ENCODE measurements at places on chromosomes 13 and 19.

DNA sequence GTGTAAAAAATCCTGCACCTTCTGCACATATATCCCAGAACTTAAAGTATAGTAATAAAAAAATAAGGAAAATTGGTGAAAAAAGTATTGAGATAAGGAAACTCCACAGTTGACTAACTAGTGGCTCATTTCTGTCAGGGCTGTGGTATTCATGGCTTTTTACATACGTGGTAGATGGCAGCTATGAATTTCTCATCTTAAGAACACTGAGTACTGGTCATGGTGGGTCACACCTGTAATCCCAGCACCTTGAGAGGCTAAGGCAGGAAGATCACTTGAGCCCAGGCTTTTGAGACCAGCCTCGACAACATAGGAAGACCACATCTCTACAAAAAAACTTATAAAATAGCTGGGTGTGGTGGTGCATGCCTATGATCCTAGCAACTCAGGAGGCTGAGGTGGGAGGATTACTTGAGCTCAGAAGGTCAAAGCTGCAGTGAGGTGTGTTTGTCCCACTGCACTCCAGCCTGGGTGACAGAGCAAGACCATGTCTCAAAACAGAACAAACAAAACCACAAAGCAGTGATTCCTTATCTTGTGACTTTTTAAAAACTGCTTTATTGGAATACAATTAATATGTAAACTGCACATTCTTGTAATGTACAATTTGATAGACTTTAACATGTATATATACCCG, 16.8 kb downstream of the SLAIN1 start:
- no peak for DNase-seq

GRCh38 chr13:112730157-112730671, 40.4 kb downstream of the ATP11A start:
- no peak for DNase-seq

GRCh38 chr19:13070425-13071140, 32.1 kb downstream of the LYL1 start:
- DNase-seq: no peak

DNA sequence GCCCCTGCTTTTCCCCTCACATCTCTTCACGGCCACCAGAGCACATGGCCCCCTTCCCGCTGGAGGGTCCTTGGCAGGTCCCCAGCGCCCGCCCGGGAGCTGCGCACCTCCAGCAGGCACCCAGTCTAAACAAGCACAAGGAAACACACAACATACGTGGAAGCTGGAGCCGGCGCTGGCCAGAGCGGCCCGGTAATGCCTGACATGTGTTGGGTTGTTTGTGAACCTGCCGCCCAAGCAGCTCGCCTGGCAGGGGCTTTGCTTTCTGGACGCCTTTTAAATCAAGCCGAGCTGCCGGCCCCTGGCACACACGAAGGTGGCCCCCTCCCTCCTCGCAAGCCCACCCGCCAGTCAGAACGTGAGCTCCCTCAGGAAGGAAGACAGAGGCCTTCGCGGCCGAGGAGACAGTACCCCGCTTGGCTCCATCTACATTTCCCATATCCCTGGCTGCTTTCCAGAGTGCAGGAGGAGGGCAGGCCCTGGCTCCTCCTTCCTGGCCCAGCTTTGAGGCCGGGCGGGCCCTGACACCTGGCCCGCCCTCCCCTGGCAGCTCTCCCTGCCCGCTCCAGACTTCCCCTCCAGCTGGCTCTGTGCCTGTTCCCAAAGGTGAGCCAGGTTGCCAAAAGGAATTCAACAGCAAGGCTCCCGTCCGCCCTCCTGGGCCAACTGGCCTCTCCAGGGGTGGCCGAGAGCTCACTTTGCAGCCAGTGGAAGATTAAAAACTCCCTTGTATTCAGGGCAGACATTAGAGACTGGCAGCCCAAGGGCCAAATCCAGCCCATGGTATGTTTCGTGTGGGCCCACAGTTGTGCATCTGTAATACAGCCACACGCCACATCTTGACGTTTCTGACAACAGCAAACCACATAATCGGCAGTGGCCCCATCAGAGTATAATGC, 28.7 kb downstream of the COMP start:
- DNase-seq: no peak

DNA sequence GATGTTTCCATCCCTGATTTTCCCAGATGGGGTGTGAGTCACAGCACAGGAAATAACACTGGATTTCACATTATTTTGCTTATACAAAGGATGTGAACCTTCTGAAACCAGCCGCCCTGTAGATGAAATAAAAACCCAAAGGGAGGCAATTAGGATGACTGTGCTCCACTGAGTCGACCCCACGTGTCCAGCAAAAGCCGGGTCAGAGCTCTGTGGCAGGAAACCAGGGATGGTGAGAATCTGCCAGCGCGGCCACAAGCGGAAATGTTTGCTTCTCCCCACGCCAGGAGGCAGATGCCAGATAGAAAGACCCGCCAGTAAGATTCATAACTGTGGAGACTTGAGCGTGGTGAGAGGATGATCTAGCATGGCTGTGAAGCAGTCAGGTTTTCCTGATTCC, 764.4 kb downstream of the LIG4 start:
- no peak for DNase-seq

DNA sequence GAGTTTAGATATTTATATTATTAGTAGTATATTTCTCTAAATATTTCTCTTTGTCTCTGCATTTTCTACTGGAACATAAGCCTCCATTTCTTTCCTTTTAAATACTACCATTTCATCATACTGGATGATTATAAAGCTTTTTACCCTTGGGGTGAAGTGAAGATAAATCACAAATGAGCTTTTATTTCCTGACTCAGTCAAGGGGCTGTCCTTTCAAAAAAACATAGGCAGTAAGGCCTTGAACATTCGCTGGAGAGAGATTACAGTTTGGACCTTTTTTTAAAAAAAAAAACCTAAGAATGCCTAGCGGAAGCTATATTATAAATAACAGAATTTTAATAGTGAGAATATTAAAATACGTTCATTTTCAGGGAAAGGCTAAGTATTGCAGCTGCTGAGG, 268.8 kb upstream of the PCDH9 start:
- DNase-seq: no peak

DNA sequence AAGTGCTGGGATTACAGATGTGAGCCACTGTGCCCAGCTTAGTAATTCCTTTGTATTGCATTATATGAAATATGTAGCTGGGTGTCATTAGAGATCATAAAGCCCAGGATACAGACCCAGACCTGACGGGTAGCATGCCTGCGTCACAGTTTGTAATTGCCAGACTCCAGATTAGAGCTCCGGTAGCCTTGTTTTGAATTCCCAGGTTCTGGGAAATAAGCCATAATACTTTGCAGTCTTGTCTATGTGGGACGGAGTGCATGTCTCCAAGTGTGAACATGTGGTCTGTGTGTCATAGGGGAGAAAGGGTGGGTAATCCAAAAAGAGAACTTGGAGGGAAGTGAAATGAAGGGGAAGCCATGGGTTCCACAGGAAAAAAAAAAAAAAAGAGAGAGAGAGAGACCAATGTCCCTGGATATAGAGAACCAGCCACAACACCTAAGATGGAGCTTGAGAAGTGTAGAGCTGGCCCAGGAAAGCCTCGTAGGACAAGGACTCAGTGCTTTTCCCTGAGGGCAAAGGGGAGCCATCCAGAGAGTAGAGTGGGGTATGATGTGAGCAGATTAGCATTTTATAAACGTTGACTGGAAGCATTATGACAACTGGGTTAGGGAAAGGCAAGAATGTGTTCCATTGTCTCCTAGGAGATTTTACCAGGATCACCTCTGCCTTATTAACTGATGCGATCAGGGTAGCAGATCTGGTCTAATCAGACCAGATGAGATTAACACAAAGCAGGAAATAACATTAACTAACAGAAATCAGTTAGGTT, 2.6 kb downstream of the ZSCAN4 start:
- DNase-seq: no peak

GRCh38 chr13:77022341-77022740, 4.6 kb downstream of the FBXL3 start:
- no peak for DNase-seq

DNA sequence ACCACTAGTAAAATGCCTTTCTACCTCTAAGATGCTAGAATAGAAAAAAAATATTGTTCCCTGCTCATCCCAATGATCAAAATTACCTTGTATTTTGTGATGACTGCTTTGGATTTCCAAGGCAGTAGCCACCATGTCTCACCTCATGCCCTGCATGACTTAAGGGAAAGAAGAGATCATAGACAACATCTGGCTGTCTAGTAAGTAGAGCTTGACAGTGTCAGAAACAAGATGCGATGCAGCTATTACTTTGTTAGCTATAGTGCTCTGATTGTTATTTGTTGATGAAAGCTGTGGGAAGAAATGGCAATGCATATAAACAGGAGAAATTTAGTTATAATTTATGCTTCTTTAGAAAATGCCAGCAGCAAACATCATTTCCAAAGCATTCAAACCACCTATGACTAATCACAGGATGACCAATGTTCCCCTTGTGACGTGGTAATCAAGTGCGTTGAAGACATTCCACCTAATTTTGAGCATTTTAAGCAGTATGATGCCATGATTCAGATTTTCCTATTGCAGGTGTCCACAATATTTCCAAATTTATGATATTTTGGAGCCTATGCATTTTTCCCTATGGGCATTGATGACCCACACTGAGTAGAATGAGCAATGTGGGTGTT, 308.3 kb downstream of the KCNRG start:
- no peak for DNase-seq

DNA sequence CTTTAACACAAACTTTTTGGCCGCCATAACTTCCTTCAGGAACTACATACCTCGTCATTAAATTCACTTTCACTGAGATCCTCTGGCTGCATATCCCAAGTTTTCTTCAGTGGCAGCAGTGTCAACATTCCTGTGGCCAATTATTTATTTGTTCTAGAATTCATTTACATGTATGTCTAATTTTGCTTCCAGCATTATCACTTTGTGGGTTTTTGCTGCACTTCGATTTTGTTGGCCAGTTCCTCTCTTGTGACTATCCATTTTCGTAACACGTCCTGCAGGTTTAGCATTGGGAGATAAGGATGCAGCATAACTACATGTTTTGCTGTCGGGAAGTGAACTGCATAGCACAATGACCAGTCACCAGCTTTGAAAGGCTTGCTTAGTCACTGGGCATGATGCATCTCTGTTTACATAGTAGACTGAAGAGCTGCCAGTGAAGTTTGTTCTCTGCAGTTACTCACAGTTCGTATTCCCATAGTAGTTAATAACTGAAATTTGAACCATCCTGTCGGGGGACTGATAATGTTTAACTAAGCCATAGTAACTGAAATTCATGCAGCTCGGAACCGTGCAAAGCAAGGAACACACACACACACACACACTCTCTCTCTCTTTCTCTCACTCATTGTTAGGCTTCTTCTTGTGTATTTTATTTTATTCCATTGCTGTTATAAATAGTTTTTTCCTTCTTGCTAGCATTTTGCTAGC, 28.3 kb downstream of the ZNF507 start:
- DNase-seq: no peak

GRCh38 chr13:93216122-93216521, 10.5 kb upstream of the GPC6 start:
- DNase-seq: no peak

- peak; percentile 61 for DNase-seq
These were observed 520 bp downstream of the ZNF787 start for GRCh38 chr19:56120371-56121179.

- no peak for DNase-seq
These were observed 15.3 kb downstream of the SPATA13 start for GRCh38 chr13:24175847-24176246.

GRCh38 chr19:41577144-41577830, 1.3 kb downstream of the CEACAM21 start:
- DNase-seq: no peak

- no peak for DNase-seq
These were observed 4.2 kb upstream of the ZIC2 start for GRCh38 chr13:99977334-99977911.

DNA sequence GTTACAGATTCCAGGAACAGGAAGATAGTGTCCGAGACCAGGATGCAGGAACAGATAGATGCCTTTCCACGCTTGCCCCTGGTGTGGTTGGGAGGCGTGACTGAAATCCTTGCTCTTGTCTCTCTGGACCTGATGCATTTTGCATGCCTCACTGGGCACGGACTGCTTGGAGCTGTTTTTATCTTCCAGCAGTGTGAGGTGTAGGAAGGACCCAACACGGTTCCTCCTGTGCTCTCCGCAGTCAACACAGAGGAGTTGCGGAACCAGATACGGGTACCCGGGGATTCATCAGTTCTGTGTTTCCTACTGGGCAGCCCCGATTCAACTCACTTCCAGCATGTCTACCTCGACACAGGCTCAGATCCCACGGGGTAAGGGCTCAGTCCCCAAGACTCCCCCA, 6.5 kb downstream of the DOT1L start:
- DNase-seq: no peak

DNA sequence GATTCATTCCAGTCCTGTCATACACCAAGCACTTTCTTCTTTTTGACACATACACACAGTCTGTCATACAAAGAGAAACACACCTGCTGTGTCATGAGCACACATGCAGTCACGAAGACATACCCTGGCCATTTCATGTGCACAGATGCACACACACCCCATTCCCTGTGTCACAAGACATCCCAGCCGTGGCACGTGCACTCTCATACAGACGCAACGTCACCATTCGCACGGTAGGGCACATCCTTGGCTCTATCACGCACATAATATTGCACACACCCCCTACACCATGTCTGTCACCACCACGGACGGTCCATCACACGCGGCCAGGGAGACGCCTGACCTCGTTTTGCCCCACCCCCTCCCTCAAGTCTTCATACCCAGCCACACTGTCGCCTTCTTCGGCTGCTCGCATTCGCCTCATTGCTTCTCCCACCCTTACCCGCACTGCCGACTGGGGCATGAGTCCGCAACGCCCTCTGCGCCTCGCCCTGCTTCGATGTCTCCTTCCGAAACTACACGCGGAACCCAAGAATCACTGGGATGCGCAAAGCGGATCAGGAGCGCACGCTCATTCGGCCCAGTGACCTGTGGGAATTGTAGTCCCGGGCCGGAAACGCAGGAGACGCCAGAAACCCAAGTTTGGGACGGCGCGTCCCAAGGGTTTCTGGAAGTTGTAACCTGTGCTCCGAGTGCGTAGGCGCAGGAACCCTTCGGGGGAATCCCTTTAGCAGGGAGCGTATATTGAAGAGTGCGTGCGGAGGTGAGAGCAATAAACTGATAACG, 6.8 kb upstream of the ZNF283 start:
- DNase-seq: no peak

DNA sequence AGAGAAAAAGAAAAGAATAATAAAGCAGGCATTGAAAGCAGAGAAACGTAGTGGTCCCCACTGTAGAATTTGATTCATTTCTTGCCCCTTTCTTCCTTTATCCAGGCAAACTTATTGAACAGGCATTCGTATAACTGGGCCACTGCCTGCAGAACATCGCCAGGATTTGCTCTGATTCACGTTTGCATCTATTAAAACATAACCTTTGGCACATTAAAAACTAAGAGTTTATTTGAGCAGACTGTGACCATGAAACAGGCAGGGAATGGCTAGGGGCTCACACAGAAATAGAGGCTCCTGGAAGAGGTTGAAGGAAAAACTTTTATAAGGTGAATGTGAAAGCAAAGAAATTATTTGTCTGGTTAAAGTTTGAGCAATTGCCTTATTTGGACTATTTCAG, 12.5 kb upstream of the SUPT20H start:
- DNase-seq: no peak

DNA sequence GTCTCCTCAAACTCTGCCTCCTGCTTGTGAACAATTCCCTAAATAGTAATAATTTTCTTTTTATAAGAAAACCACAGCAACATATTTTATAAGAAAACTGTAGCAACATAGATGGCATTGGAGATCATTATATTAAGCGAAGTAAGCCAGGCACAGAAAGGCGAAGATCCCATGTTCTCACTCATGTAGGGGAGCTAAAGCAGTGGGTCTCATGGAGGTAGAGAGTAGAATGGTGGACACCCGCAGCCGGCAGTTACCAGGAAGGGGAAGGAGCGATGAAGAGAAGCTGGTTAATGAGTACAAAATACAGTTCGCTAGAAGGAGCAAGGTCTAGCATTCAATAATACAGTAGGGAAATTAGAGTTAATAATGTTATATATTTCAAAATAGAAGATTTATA, 42.9 kb downstream of the CRYL1 start:
- no peak for DNase-seq

Measured in stimulated activated CD8-positive, alpha-beta memory T cell treated with anti-CD3 and anti-CD28 coated beads, Interleukin-7, amount 100 ng/mL, for 1 hour (primary cell).